ENCODE measurements at places on chromosomes 1 and 21.

- DNase-seq = no peak
Observed at GRCh38 chr1:162985816-162986435, 83.2 kb upstream of the RGS4 start.

DNA sequence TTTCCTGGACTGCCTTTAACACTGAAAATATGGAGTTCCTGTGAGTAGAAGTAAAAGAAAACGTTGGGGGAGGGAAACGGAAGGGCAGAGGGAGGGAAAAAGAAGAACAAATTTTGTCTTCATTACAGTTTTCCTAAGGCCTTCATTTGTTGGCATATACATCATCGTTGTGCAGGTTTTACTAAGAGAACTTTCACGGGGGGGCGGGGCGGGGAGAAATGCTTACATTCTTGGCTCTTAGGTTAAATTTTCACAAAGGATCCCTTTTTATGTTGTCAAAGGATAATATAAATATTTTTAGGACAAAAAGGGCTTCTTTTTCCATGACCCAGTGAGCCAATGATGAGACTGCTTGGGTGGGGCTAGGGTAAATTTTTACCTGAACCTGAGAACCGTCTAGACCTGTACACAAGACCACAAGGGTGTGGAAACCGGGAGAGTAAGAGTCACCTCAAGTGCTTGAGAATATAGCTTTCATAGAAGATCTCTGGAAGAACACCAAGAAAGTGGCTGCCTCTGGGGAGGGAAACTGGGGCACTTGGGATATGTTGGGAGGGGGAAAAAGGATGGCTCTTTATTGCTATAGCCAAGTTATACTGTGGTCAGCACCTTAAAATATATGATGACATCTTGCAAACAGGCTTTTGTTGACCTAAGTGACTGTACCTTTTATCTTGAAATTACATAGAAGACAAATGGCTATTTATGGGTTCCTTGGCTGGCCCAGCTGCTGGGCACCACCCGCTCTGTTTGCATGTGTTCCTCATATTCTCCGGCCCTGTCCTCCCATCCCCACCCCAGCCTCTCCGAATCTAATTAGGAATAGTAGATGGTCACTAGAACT lies 2.0 kb upstream of the UTP25 start:
- DNase-seq = no peak

GRCh38 chr21:32603131-32603530 lies 9.0 kb downstream of the CFAP298 start:
- DNase-seq = no peak

DNA sequence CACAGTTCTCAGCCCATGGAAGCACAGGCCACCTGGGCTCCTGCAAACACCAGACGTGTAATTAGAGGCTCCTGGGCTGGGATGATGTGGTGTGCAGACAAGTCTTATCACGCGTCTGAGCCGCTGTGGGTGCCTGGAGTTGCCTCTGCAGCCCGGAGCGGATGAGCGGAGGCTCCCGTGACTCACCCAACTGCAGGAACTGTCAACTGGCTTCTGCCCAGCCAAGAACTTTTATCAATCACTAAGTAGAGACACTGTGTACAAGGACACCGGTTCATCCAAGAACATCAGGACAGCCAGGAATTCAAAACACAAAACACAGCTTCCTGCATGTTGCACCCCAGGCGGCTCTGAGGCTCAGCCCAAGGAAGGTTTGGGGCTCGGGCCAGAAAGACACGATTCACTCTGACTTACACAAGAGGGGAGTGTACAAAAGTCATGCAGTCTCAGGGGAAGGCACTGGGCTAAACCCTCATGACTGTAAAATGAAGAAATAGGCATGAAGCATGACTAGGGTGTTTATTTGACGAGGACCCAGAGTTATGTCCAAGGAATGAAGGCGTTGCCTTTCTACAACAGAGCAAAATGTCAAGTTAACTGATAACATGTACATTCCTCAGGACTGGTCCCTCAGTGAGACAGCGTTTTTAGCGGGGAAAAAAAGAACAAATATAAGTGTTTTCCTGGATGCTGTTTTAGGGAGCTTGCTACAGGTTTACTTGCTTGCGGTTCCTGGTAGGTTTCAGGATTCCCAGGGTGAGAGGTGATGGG lies 21.1 kb downstream of the ERRFI1 start:
- DNase-seq = peak; percentile 79

DNA sequence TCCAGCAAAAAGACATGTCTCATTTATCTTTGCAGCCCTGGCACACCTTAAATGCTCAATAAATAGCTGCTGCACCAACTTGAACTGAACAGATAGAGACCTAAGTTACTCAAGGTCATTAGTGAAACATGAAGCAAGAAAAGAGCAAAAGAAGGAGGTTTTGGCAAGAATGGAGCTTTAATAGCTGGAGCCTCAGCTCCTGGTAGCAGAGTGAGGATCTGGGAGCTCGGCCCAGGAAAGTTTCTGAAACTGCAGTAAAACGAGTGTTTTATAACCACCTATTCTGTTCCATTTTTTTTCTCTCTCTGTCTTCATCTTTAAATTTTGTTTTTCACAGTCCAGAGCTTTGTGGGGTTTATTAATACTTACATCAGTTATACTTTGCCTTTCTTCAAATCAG lies 207.5 kb downstream of the SETD4 start:
- DNase-seq = no peak

DNA sequence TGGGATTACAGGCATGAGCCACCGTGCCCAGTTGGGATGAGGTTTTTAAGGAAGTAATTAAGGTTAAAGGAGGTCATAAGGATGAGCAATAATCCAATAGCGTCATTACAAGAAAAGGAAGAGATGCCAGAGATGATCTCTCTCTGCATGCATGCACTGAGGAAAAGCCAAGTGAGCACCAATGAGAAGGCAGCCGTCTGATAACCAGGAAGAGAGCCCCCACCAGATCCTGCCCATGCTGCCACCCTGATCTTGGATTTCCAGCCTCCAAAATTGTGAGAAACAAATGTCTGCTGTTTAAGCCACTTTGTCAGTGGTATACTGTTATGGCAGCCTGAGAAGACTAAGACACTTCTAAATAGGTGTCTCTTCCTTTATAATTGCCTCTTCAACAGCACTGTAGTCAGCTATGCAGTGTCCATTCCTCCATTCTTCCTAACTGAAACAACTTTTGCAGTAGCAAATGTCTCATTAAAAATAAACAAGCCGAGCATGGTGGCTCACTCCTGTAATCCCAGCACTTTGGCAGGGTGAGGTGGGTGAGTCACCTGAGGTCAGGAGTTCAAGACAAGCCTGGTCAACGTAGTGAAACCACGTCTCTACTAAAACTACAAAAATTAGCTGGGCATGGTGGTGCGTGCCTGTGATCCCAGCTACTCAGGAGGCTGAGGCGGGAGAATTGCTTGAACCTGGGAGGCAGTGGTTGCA lies 216.2 kb upstream of the RUNX1 start:
- no peak for DNase-seq
